H1 (cell line): ENCODE measurements at places on chromosomes 6 and 20.
A peak's percentile ranks its signal among the peaks of the same experiment; 100 is the strongest.

- no peak for DNase-seq
Observed at GRCh38 chr20:63810730-63811490, 20.2 kb downstream of the ZBTB46 start.

GRCh38 chr6:38307740-38308139, 332.0 kb downstream of the BTBD9 start:
- DNase-seq: no peak

GRCh38 chr6:8437813-8438212, 2.5 kb upstream of the SLC35B3 start:
- no peak for DNase-seq

GRCh38 chr6:16660157-16660497, 101.1 kb downstream of the ATXN1 start:
- DNase-seq: no peak

DNA sequence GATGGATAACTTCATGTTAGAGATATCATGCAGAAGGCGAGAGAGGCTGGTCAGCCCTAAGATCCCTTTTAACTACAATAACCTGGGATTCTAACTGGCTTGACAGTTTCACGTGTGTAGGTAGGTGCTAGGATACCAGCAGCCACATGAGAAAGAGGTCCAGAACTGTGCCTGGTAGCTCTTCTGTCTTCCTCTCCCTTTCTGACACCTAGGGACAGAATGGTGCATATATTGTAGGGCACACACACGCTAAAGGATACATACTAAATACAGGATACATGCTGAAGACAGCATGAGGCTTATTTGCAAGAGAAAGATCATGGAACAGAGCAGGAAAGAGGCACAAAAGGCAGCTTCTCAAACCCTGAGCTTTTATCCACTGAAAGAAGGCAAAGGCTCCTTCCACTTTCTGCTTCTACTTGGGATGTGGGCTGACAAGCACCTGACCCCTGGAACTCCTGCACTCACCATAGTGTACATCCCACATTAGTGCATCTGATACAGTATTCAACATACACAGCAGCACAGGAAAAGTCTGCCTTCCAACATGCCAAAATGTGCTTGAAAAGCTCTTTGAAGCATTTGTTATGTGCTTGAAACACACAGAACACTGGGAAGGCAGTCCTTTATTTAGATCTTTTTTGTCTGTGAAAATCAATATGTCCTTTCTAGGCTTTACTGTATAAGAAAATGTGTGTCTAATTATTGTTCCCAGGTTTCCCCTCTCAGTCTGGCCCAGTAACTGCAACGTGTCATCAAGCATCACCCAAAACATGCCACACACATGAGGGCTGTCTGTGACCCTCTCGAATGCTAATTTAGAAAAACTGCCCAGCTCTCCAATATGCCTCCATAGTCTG, 3.2 kb downstream of the SLC22A23 start:
- DNase-seq: no peak

DNA sequence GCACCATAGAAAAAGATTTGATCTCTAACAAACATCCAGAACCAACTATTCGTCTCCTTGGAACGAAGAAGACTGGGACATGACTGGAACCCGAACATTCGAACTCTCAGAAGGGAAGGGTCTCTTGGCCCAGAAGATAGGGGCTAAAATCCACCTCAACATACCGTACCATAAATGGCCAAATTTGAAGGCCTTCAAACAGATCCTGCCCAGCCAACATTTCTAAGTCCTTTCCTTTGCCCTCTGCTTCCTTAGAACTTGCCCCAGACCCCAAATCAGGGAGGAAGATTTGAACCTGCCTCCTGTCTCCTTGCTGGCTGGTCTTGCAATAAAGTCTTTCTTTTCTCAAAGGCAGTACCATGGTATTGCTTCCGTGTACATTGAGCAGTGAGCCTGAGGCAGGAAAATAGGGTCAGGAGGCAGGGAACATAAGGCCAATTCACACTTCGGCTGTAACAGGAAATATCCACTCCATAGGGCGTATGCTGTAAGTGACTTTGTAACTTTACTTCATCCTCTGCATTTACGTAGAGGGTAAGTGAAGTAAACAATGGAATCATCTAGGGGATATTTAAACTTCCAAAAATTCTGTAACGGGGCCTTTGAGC, 1.8 kb upstream of the PXDC1 start:
- no peak for DNase-seq

GRCh38 chr20:34946661-34947060, 8.9 kb downstream of the GSS start:
- DNase-seq: no peak

GRCh38 chr6:14770040-14770439, 475.8 kb upstream of the JARID2 start:
- DNase-seq: no peak

DNA sequence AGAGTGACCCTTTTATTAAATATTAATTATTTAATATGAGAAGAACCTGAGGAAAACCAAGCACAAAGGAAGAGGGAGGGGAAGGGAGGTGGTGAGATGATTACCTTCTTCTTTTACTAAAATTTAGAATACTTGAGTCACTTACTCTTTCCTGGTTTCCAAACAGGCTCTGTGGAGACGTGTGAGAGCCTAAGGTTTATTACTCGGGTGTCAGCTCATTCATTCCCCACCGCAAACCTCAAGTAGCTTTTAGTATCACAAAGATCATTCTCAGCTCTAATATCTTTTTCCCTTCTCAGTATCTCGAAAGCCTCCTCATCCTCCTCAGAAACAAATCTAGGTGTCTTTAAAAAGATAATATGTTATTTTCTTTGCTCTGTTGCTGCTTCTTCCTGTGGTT, 497.2 kb upstream of the JARID2 start:
- DNase-seq: no peak

GRCh38 chr6:90829311-90829710, 242.4 kb upstream of the MAP3K7 start:
- DNase-seq: no peak

DNA sequence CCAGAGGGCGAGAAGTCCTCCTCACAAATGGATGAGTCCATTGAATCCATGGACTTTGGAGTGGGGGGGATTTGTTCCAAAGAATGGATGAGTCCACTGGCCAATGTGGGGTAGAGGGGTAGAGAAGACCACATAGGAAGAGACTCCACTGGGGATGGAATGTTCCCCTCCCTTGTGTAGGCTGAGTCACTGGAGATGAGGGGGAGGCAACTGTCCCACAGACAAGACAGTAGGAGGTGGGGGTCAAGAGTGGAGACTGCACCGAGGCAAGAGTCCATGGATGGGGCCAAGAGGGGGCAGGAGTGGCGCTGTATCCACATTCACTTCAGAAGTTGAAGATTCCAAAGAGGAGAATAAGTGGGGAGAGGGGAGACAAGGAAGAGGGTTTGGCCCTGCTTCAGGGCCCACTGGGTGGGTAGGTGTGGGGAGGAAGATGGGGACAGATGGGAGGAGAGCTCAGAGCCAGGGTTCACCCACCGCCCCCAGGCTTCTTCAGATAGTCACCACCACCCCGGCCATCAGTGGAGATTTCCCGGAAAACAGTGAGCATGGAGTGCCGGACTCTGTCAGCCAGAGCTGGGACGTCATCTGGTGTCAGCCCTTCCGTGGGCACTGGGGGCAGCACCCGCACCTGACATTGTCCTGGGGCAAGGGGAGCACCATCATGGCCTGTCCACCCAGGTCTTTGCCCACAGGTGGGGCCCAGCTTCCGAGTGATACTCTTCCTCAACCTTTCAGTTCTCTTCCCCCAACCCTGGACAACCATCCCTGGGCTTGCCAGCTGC, 4.6 kb downstream of the EGFL8 start:
- DNase-seq: no peak

GRCh38 chr20:58201616-58202015, 26.8 kb downstream of the ANKRD60 start:
- DNase-seq: no peak

DNA sequence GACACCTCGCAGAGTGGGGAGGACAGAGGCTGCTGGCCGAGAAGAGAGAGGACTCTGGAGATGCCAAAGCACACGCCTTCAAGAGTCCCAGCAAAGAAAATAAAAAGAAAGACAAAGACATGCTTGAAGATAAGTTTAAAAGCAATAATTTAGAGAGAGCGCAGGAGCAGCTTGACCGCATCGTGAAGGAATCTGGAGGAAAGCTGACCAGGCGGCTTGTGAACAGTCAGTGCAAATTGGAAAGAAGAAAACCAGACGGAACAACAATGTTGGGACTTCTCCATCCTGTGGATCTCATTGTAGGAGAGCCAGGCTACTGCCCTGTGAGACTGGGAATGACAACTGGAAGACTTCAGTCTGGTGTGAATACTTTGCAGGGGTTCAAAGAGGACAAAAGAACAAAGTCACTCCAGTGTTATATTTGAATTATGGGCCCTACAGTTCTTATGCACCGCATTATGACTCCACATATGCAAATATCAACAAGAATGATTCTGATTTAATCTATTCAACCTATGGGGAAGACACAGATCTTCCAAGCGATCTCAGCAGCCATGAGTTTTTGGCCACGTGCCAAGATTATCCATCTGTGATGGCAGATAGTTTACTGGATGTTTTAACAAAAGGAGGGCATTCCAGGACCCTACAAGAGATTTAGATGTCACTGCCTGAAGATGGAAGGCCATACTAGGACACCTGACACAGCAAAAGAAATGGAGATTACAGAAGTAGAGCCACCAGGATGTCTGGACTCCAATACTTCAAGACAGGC, 52.2 kb downstream of the REV3L start:
- DNase-seq: no peak

DNA sequence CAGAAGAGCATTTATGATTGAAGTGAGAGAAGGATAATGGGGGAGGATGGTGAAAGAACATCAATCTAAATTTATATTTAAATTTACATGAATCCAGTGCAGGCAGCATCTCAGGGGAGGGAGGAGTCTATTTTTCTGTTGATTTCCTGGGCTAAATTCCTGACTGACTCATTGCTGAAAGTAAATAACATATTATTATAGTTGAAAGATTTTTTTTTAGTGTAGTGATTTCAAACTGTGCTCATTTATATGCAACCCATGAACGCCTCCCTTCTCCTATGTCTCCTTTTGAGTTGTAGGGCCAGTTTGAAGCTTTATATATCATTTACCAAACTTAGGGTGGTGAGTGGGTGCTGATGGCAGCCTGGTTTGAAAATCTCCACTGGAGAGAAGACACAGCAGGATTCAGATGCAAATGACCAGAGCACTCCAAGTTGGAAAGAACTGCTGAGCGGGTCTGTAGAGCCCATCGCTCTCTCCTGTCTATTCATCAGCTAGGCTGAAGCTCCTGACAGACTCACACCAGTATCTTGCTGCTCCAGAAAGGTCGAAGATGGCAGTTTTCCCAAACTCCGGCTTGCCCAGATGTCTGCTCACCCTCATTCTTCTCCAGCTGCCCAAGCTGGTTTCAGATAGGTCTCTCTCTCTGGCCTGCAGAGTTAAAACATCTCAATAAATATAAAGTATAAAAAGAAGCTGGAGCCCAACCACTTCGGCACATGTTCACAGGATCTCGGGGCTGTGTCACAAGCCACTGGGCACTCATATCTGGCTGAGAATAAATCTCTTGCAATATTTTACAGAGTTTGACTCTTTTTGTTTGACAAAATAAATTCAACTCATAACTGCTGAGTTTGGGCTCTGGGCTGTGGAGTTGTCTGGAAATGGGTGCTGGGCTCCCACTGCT, 18.3 kb downstream of the BTN2A1 start:
- DNase-seq: no peak

DNA sequence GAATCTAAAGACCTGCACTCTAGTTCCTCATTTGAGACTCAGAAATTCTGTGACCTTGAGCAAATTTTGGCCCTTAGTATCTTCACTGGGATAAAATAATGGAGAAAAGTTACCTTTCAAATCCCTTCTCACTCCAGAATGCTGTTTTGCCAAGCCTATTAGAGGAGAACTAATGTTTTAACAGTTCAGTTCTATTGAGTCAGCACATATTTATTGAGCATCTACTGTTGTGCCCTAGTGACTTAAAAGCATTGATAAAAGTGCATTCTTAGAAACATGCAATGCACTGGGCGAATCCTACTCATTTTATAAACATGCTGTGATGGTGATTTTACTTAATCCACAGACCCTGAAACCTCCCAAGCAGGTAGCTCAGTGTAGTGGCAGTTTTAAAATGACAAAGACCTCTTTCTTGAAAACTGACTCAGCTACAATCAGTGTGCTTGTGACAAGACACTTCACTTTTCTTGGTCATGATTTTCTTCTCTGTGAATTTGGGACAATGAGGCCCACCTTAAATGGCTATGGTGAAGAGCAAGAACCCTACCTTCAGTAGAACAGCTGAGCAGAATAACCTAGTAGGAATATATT, 312.0 kb downstream of the ALDH8A1 start:
- no peak for DNase-seq

DNA sequence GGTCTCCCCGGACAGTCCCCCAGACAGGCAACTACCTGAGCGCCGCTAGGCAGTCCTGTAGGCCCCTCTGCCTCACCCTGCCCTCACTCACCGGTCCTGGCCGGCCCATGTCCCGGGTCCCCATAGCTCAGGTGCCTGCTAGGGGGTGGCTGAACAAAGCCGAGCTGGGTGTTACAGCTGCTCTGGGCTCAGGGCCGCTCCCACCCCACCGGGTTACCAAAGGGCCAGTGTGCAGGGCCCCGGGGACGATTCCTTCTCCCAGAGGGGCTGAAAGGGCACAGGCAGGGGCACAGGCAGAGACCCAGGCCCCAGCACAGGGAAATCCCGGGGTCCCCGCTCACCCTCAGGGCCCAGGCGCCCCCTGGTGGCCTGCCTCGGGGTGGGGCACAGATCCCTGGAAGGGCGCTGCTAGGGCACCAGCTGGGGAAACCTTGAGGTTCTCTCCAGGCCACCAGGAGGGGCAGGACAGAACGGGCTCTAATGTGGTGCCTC, 118.4 kb downstream of the GRM4 start:
- DNase-seq: peak; percentile 29

DNA sequence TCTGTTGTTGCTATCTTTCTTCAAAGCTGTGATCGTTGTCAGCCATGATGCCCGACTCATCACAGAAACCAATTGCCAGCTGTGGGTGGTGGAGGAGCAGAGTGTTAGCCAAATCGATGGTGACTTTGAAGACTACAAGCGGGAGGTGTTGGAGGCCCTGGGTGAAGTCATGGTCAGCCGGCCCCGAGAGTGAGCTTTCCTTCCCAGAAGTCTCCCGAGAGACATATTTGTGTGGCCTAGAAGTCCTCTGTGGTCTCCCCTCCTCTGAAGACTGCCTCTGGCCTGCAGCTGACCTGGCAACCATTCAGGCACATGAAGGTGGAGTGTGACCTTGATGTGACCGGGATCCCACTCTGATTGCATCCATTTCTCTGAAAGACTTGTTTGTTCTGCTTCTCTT, 19.3 kb downstream of the ABCF1 start:
- DNase-seq: no peak

DNA sequence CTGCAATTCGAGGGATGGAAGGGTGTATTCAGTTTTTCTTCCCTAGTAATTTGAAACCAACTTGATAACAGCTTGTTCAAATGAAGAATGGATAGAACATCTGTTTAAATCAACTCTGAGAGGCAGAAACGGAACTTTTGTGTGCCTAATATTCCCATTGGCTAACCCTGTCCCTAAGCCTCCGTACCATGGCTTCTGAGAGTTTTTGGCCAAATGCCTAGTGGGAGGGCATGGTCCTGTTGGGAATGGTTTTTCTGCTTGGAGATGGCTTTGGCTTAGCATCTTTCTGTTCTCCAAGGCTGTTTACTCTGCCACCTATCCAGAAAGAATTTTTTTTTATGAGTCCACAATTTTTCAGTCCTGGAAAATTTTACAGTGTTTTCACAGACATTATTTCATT, 126.7 kb upstream of the MLIP start:
- no peak for DNase-seq
